SJSA1 (cell line): ENCODE measurements at places on chromosomes 3 and 15. TPM values are rescaled to one million over a fixed set of nuclear protein-coding genes. Genes with fewer than 3 reads are reported as not detected.
A peak's percentile ranks its signal among the peaks of the same experiment; 100 is the strongest.

ABI3BP gene
- 0.05 TPM in 1 of 2 replicates, not detected in the other for total RNA-seq

ADAMTS9 gene
- total RNA-seq, result 4.0 and 5.6 TPM in 2 replicates

- DNase-seq, result peak; percentile 78
These were observed 889.8 kb downstream of the ROBO1 start for GRCh38 chr3:78878011-78878410.

GRCh38 chr3:139633511-139633910 lies 44.3 kb downstream of the NMNAT3 start:
- no peak for DNase-seq

- no peak for DNase-seq
These were observed 2.5 kb downstream of the NT5DC2 start for GRCh38 chr3:52530918-52531826.

DNA sequence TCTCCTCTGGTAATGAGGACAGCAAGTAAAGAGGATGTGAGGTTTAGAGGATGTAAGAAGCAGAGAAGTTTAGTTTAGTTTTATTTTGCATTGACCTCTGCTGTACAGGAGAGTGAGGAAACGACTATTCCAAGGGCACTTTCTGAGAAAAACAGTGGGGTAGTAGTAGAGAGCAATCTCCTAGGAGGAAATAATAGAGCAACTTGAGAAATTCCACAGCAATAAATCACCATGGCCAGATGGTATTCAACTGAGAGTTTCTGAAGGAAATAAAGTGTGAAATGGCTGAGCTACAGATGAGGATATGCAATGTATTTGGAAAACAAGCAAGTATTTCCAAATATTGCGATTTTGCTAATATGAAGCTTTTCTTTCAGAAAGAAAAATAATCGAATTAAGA lies 118.9 kb downstream of the DPH6 start:
- no peak for DNase-seq

GRCh38 chr3:61157414-61157813 lies 93.8 kb downstream of the FHIT start:
- no peak for DNase-seq

GRCh38 chr3:178170698-178171535 lies 365.3 kb upstream of the KCNMB2 start:
- DNase-seq, result no peak

GRCh38 chr3:129199366-129199765 lies 15.7 kb upstream of the CNBP start:
- DNase-seq, result no peak

DNA sequence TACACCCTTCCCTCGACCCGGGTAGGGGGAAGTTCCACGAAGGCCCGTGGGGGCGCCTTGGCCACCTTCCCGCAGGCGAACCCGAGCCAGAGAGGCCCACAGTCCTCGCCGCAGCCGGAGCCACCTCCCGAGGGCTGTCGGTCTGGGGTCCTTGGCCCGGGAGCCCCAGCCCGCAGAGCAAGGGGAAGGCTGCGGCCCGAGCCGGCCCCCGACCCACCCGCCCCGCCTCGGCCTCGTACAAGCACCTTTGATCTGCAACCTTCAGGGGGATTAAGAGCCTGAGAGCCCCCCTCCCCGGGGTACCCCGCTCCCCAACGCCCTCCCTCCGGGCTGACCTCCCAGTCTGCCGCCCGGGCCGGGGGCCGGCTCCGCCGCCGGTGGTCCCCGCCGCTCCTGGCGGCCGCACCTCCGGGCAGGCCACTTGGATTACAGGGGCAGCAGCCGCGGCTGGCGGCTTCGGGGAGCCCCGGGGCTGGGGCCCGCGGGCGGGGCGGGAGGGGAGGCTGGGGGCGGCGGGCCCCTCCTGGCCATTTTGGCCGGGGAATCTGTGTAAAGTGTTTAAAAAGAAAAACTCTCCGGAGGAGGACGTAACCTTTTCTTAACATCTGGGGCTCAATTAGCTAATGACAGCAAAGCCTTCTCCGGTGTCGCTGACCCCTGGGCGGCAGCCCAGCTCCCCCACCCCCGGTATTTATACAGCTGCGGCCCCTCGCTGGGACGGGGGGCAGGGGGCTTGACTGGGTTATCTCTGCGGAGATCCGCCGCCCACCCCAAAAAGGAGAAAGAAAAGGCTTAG lies 40.2 kb downstream of the EPHB3 start:
- no peak for DNase-seq
